Left colon (tissue), 2 donors: ENCODE measurements at places on chromosomes 1 and 21.

- DNase-seq, result no peak
Observed at GRCh38 chr1:61089338-61089737, 7.0 kb downstream of the NFIA start.

DNA sequence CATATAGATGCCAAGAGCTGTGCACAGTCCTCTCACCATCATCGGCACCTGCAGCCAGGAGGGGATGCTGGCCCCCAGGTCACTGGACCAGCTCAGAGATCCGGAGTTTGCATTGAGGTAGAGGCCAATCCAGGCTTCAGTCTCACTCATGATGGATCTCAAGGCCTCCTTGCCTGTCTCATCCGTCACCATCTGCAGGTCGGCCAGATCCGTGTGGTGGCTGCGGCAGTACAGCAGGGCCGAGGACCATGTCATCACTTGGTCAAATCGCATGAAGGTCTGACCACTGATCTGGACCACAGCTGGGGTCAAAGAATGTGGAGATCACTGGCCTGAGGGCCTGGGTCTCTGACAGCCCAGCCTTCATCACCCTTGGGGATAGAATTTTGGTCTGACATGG lies 6.6 kb downstream of the CLEC20A start:
- DNase-seq, result no peak

DNA sequence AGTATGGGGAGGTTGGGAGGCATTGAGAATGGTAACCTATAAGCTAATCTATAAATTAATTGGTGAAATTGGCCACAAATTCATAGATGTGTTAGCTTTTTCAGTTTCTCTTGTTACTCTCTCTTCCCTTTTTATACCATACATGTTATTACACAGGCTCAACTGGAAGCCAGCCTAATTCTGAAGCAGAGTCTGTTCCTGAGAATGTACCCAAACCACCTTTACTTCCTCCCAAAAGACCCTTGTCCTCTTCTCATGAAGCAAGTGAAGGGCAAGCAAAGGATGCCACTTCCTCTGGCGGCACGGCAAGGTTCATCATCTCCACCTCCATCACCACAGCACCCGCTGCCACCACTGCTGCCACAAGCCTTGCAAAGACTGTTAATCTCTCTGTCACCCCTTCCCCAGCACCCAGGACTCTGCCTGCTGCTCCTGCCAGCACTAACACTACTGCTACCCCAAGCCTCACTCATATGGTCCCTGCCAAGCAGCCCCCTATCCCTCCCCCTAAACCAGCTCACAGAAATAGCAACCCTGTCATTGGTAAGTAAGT lies 39.5 kb upstream of the RCC1 start:
- no peak for DNase-seq

- DNase-seq, result no peak
Observed at GRCh38 chr1:67747671-67748546, 62.9 kb downstream of the GADD45A start.

GRCh38 chr1:38246955-38247952 lies 200.7 kb upstream of the POU3F1 start:
- peak; percentile 54 for DNase-seq

GRCh38 chr1:21897844-21898243 lies 39.3 kb downstream of the HSPG2 start:
- no peak for DNase-seq

DNA sequence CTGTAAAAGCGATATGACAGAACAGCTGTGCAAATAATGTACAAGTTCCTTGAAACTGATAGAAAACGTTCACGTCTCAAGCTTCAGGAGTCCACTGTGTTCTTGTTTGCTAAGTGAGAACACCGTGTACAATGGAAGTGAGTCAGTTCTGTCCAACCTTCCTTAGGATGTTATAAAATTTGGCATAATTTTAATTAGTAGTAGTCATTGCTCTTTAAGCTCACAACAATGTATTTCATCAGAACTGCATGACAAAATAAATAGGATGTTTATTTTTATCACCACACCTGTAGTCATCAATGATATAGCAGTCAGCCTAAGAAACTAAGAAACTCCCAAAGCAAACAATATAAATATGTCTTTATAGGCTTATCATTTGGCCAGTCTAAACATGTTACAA lies 53.0 kb downstream of the RGS2 start:
- no peak for DNase-seq

- DNase-seq, result no peak
Observed at GRCh38 chr1:1359308-1359663, 931 bp upstream of the MXRA8 start.
